ENCODE measurements at places on chromosomes 6 and 20.

DNA sequence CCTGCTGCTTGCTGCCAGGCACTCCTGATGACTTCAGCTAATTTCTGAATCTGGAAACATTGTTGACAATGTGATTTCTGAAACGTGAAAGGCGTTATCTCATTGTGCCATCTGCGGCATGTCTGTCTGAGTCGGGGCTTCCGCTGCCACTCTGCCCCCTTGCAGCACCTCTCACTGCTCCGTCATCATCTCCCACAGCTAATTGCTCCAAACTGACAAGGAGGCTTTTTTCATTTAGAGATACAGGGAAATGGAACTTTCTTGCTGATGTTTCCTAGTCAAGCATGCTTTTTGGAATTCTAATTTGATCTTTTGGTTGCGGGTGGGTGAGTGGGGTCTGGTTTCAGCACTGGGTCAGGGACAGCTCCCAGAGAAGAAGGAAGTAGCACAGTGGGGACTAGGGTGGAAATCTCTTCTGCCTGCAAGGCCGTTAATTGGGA lies 233.5 kb downstream of the DHX35 start:
- DNase-seq = no peak

- no peak for DNase-seq
Measured at GRCh38 chr20:45993197-45993951, 15.3 kb upstream of the MMP9 start.

DNA sequence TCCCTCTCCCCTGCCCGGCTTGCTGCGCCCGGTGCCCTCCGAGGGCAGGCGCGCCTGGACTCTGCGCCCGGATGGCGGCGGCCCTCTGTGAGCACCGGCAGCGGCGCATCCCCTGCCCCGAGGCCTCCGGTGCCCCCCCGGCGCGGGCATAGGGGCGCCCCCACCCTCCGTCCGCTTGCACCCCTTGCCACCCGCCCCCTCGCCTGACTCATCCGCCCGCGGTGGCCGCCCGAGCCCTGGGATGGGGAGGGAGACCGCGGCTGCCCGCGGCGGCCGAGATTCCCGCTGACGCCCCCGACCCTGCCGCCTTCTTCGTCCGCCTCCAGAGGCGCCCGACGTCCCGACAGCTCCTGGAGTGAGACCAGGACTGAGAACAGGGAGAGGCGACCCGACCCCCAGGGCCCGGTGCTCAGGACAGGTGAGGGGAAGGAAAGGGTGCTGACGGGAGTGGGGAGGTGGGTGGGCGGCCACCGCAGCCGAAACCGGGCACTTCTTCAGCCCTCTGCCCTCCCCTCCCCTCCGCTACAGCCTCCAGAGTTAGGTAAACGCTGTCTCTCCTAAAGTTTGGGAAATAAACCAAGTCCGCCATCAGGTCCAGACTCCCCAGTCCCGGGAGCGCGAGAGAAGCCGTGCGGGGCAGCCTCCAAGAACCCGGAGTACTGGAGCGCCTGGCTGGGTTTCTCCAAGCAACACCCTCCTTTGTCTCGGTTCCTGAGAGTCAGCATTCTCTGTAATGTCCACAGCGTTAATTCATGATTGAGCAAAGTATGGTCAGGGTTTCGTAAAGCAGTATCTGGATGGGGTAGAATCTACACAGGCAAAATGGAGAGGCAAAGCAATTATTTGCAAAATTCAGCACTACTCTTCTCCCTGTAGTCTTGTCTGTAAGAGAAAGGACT lies 539 bp downstream of the TMEM200A start:
- DNase-seq = peak; percentile 61

DNA sequence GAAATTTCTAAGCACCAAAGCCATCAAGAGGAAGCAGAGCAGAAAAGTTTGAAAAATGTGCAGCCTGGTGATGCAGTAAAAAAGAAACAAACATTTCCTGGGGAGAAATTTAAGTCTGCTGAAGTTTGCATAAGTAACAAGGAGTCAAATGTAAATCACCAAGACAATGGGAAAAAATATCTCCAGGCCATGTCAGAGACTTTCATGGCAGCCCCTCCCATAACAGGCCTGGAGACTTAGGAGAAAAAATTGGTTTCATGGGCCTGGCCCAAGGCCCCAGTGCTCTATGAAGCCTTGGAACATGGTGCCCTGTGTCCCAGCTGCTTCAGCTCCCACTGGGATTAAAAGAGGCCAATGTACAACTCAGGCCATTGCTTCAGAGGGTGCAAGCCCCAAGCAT lies 30.1 kb upstream of the EPM2A start:
- DNase-seq = no peak

DNA sequence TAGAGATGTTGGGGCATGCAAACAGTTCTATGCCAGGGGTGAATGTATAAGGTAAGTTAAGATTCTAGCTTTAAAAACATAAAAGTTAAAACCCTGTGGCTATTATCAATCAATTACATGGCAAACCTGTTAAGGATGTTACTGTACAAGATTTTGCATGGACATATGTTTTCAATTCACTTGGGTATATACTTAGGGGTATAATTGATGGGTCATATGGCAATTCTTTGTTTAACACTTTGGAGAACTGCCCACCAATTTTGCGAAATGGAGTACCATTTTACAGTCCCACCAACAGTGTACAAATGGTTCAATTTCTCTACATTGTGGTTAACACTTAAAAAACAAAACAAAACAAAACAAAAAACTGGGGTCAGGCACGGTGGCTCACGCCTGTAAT lies 9.4 kb upstream of the NCOA3 start:
- DNase-seq = no peak

- DNase-seq = no peak
Measured at GRCh38 chr6:115770851-115771250, 289.8 kb downstream of the FRK start.

DNA sequence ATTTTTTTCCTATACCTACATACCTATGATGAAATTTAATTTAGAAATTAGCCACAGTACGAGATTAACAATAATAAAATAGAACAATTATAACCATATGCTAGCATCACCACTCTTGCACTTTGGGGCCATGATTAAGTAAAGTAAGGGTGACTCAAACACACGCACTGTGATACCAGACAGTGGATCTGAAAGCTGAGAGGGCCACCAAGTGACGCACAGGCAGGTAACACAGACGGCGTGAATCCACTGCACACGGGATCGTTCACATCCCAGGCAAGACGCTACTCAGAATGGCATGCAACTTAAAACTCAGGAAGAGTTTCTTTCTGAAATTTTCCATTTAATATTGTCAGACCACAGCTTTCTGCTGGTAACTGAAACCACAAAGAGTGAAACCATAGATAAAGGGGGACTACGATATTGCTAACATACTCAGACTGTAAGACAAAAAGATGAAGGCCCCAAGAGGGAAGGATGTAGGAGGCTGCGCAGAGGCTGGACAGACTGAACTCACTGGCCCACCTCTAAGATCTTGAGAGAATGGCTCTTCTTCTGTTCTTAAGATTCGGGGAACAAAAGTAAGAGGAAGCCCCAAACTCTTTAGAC lies 17.9 kb downstream of the RRBP1 start:
- peak; percentile 40 for DNase-seq

DNA sequence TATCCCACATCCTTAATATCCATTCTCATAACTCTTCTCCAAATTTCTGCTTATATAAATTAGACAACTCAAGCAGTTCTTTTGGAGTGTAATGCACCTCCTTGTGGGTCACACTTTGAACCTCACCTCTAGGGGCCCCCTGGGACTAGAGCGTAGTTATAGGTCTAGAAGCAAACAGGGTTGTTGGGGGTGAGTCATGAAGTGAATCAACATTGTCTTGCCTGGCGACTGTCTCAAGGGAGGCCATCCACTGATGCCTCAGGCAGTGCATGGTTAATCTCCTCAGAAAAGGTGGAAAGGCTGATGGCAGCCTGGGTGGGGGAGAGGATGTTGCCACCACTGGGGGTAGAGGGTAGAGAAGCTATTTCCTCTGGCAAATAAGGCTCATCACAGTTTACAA lies 129.1 kb downstream of the TNFRSF21 start:
- no peak for DNase-seq

GRCh38 chr6:16438718-16439591 lies 200.6 kb downstream of the GMPR start:
- DNase-seq = no peak

DNA sequence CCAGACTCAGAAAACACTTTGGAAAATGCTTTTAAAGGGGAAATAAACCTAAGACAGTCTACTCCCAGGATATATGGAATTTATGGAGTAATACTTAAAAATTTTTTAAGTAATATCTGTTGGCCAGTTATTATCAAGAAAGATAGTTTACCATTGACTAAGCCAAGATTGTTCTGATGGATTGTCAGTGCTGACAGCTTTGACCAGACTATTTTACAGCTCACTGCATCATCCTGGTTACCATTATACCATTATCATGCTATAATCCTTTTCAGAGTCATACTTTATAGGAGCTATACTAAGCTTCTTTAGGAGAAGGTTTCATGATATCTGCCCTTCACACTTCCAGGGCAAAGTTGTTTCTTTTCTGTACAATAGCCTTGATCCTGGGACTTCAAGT lies 16.5 kb downstream of the GTF2H5 start:
- DNase-seq = no peak

DNA sequence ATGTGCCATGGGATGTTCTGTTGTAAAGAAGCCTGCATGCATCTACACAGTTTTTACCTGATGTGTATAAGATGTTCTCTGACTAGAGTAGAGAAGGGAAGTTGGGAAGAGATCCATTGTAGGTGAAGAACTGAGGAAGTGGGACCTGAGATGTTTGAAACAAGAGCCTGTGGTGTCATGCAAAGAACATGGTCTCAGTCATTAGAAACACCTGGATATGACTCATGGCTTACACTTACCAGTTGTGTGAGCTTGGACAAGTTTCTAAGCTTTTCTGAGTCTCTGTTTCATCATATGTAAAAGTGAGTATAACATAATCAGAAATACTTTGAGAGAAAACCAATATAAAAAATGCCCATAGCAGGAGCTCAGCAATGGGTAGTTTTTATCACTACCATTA lies 51.9 kb upstream of the SEC63 start:
- DNase-seq = no peak

DNA sequence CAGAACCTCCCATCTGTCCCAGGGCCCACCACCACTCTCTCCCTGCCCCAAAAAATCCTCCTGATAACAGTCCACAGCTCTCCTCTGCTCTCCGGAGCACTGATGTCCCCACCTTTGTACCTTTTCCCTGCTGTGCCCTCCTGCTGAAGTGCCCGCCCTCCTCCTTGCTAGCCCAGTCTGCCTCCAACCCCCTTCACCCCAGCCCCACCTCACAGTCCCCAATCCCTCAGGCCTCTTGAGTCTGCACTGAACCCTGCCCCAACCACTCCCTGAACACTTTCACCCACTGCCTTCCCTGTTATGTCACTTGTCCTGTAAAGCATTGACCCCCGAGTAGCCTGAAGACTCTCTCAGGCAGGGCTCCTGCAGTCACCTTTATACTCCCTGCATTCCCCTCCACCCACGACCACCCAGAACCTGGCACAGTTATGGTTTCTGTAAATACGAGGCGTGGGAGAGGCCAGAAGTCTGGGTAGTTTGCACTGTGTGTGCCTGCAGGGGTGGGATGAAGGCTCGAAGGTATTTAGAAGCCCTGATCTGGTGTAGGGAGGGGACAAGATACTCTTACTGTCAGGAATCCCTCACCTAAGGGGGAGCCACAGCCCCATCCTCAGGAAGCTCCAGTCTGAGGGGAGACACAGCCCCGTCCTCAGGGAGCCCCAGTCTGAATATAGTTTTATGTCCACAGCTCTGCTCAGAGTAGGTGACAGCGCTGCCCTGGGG lies 5.4 kb downstream of the GLP1R start:
- no peak for DNase-seq

DNA sequence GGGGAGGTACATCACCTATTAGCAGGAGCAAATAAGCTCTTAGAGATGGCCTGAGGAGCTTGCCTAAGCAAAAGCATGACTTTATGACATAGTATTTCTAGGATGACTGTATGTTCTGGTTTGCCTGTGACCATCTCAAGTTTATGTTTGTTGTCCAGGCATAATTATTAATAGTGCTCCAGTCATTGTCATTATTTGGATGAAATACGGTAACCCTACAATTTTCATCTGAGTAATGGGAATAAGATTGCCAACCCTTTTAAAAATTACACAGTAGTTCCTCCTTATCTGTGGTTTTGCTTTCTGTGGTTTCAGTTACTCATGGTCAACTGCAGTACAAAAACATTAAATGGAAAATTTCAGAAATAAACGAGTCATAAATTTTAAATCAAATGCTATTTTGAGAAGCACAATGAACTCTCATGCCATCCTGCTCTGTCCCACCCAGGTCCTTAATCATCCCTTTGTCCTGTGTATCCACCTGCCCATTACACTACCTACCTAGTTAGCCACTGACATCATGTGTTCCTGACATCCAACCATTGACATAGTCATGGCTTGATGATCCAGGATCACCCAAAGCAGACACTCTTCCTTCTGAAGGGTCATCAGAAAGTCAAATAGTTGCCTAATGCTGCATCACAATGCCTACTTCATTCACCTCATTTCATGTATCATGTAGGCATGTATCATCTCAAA lies 27.0 kb upstream of the TFB1M start:
- DNase-seq = no peak

DNA sequence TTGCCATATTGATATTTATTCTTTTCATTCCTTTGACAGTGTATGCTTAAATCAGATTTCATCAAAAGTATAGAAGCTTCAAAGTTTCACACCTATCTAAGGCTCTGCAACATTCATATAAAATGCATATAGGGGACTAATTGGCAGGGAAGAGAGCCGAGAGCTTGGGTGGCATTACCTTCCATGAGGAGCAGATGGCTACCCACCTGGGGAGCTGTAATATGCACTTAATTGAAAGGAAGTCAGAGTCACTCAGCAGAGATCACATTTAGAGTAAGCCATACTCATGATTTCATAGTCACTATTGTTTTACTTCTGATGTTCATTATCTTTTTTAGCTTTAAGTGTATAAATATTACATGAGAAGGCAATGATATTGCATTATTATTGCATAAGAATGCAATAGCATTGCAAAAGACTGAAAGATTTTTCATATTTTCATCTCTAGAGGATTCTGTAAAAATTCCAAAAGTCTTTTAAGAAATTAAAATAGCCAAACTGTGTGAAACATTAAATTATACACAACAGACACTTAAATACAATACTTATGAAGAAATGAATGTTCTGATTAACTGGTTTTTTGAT lies 1305.2 kb downstream of the EPHA7 start:
- DNase-seq = no peak

DNA sequence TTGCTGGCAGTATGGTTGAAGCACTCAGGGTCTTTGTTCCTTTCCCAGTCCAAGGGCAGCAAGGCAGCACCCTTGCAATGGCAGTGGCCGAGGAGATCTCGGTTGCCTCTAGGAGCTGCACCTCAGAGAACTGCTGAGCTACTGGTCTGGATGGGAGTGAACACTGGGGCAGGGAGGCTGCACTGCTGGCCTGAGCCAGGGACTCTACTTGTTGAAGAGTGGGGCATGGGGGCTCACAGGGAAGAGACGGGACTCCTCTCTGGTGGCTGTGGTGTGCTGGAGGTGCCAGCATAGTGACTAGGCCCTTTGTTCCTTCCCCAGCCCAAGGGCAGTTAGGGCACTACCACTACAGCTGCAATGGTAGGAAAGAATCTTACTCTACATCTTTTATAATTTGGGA lies 203.0 kb downstream of the ZDHHC14 start:
- no peak for DNase-seq

- no peak for DNase-seq
Measured at GRCh38 chr6:30171677-30172471, 8.5 kb downstream of the TRIM15 start.

Measured in adrenal gland (tissue), 19 donors.